ENCODE measurements at places on chromosomes 16 and 17.

GRCh38 chr17:37368577-37368976 lies 7.2 kb upstream of the C17orf78 start:
- ATAC-seq: no peak

DNA sequence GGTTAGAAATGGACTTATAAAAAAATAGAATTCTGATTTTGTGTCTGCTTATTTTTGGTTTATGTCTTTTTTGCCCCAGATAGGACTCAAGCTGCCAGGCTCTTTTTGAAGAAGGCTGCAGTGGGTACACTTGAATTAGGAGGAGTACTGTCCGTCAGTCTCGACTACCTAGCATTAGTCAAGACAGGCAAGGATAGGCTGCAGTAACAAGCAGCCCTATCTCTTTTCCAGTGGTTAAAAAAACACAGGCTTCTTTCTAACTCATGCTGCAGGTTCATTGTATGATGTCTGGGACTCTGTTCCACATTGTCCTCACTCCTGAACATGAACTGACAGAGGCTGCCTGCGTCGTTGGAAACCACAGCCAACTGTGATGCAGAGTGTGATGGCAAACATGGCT lies 8.0 kb downstream of the C16orf46 start:
- ATAC-seq: no peak

GRCh38 chr17:72572604-72573491 lies 452.0 kb downstream of the SOX9 start:
- no peak for ATAC-seq

GRCh38 chr16:48272837-48273421 lies 25.6 kb upstream of the ABCC11 start:
- ATAC-seq: peak; percentile 48

GRCh38 chr17:55965051-55965450 lies 188.2 kb upstream of the ANKFN1 start:
- no peak for ATAC-seq

GRCh38 chr17:55479903-55480302 lies 31.3 kb downstream of the SMIM36 start:
- no peak for ATAC-seq

DNA sequence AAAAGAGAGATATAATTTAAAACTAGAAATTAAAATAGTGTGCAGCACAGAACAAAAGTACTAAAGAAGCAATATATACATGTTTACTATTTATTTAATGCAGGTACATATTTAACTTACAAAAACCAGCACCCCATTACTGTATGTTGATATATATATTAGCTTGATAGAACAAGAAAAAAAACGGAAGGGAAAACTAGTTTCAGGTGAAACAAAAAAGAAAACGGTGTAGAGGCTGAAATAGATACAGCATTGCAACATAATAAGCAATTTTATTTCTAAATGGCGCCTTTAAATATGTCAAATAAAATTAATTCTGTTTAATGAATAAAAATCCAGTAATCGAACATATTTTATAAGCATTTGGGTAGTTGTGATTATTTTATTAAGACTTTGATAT lies 3.9 kb downstream of the HNF1B start:
- ATAC-seq: no peak

DNA sequence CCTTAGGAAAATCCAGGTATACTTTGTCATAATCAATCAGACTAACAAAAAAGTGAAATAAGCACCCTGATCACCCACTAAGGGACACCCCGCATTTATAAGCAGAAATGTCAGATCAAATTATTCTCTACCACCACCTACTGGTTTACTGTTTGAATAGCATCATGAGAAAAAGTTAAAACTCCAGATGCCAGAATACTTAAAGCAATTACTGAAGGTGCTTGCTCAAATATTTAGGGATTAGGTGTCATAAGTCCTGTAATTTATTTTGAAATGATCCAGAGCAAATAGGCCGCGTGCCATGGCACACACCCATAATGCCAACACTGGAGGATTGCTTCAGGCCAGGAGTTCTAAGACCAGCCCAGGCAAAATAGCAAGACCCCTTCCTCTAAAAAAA lies 2.3 kb downstream of the TOP2A start:
- ATAC-seq: no peak

- ATAC-seq: no peak
Measured at GRCh38 chr17:44844390-44844830, 3.3 kb upstream of the HIGD1B start.

DNA sequence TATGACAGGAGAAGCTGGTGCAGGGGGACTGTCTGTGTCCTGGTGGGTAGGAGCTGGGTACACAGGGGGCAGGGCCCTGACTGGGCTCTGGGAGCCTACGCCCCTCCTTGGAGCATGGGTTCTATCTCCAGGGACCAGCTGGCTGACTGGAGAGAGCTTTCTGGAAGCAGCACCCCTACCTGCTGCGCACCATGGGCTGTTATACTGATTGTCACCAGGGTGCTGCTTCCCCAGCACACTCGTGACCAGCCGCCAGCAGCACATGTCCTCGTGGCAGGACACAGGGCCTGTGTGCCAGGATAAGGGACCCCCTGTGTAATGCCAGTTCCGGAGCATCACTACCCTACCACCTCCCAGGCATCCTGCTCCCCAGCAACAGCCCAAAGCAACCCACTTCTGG lies 106.0 kb downstream of the AMFR start:
- no peak for ATAC-seq

GRCh38 chr16:15038689-15039088 lies 17.2 kb downstream of the NTAN1 start:
- no peak for ATAC-seq

DNA sequence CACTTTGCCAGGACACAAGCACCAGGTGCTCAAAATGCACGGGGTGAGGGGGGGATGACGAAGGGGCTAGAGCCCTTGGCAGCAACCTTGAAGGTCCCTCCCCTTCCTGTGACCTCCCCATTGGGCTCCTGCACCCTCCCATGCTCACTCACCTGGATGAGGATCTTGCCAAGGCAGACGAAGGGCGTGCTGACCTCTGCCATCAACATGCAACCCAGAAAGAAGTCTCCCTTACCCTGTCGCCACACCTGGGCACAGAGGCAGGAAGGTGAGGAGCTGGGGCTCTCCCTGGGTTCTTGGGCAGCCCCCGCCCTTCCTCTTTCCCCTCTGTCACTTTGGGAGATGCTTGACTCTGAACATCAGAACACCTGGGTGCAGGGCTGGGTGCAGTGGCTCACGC lies 2.6 kb downstream of the C16orf92 start:
- ATAC-seq: no peak

DNA sequence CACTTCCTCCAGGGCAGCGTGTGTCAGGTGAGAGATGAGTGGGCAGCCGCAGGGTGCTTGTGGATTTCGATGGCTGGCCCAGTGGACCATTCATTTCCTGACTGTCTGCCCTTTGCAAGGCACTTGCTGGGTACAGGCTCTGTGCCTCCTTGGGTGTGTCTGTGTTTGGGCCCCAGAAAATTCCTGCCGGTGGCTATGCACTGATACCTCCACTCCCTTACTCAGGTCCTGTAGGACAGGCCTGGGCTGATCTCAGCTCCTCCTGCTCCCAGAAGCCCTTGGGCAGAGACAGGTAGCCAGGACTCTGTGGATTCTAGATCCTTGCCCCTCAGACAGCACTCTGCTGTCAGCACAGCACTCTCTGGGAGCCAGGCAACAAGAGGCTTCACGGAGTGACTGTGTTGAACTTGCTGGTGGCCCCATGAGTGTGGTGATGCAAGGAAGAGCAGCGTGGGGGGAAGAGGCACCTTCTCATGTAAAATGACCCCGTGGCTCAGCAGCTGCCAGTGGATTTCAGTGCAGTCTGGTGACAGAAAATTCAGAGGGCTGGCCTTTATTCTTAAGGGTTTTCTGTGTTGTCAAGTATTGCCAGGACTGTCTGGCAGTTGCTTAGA lies 29.0 kb downstream of the PGS1 start:
- no peak for ATAC-seq

DNA sequence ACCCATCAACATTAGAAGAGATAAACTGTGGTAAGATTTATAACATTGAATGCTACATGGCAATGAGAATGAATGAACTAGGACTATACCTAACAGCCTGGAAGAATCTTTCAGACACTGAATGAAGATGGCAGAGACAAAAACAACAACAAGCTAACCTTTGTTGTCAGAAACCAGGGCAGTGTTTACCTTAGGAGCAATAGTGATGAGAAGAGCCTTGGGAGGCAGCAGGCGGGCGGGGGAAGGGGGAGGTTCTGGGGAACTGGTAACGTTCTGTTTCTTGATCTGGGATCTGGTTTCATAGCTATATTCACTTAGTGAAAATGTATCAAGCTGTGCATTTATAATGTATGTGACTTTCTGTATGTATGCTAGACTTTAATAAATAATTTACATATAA lies 139.0 kb upstream of the TNRC6C start:
- no peak for ATAC-seq

DNA sequence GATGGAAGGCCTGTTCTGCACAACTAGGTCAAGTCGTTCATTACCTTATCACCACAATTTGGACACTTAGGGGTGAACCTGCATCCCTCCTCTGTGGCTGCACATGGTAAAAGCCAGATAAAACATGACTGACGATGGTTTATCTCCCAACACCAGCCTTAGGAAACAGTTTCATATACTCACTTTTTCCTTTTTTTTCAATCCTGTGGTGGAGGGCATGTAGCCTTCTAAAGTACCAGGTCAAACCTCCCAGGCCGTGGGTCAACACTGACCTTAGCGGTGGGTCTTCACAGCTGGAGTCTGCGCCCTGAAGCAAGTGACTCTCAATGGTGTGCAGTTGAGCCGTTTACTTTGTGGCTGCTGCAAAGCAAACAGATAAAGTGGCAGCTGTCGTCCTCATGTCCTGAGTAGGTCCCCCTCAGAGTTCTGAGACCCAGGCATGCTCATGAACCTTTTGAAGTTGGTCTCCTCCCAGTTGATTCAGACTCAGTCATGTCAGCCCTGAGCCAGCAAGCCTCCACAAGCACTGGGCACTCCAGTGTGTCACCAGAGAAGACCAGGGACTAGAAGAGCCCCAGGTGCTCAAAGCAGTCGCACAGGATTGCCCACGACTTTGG lies 5.9 kb downstream of the FAHD1 start:
- no peak for ATAC-seq

GRCh38 chr16:57107321-57107922 lies 15.0 kb downstream of the CPNE2 start:
- ATAC-seq: no peak
